ENCODE measurements at places on chromosomes 2 and 18.

DNA sequence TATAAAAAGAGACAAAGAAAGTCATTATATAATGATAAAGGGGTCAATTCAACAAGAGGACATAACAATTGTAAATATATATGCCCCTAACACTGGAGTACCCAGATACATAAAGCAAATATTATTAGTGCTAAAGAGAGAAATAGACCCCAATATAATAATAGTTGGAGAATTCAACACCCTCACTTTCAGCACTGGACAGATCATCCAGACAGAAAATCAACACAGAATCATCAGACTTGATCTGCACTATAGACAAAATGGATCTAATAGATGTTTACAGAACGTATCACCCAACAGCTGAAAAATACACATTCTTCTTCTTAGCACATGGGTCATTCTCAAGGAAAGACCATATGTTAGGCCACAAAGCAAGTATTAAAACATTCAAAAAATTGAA, 31.7 kb downstream of the CLHC1 start:
- no peak for DNase-seq

- no peak for DNase-seq
Observed at GRCh38 chr2:115161771-115162493, 719.5 kb downstream of the DPP10 start.

GRCh38 chr2:216293883-216294282, 78.4 kb downstream of the MARCHF4 start:
- DNase-seq: no peak

DNA sequence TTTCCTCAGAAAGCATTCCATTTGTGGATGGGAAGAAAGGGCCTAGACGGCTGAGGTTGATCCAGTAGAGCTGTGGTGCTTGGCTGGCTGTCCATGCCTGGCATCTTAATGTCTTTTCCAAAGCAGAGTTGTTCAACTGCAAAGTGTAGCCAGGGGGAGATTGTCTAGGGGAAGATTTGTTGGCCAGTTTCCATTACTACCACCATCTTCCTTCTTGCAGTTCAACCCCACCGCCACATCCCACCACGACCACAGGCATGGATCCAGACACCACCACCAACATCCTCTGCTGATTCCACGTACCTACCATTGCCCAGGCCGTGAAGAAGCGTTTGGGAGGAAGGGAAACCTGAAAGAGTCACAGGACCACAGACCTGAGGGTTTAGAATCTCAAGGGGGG, 50.7 kb upstream of the HAAO start:
- DNase-seq: no peak

GRCh38 chr2:239251971-239252370, 148.8 kb downstream of the HDAC4 start:
- DNase-seq: no peak

GRCh38 chr2:133886735-133887675, 318.7 kb upstream of the NCKAP5 start:
- peak; percentile 69 for DNase-seq

- no peak for DNase-seq
Observed at GRCh38 chr2:159996792-159997546, 65.4 kb downstream of the PLA2R1 start.

- no peak for DNase-seq
Observed at GRCh38 chr18:55546851-55547704, 40.9 kb downstream of the TCF4 start.

- DNase-seq: no peak
Observed at GRCh38 chr18:45413180-45413836, 202.0 kb upstream of the SLC14A2 start.

- no peak for DNase-seq
Observed at GRCh38 chr2:194709840-194710239, 947.2 kb upstream of the SLC39A10 start.

- DNase-seq: no peak
Observed at GRCh38 chr2:217146956-217147355, 287.1 kb upstream of the TNP1 start.

DNA sequence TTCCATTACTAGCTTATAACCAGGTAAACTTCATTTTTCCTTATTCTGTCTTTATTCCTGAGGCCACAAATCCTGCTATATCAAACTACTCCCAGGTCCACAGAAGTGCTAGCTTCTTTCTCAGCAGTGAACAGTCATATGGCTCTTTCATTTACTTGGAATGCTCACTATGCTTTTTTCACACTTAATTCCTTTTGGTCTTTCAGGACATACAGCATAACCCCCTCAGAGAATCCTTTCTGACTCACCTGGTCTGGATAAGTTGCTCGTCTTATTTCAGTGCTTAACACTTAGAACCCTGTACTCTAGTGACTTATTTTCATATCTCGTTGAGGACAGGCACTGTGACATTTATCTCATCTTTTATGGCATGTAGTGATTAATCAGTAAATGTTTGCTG, 325.0 kb upstream of the UBE2E3 start:
- DNase-seq: no peak

- no peak for DNase-seq
Observed at GRCh38 chr2:129144082-129144791, 825.6 kb upstream of the HS6ST1 start.

DNA sequence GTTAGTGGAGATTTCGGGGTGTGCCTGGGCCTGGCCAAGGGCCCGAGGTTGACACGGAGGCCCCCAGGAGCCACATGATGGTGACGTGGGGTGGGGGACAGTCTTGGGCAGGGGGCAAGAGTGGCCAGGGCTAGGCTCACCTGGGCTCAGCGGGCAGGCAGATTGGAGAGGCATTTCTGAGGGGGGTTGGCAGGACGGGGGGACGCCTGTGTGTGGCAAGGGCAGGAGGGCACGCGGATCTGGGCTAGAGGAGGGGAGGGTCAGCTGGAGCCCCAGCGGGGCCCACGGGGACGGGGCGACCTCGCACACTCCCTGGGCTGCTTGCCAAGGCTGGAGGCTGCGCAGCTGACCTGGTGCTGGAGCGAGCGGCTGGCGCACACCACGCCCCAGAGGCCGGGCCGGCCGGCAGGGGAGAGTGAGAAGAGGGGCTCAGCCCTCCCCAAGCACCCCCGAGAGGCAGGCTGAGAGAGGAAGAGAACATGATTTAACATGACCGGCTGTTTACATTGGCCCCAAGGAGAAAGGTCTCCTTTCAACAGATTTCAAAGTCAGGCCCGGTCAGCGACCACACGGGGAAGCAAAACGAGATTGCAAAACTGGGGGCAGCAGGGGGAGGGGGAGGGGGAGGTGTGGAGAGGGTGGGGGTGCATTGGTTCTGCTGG, 38.0 kb upstream of the SNED1 start:
- DNase-seq: no peak

- DNase-seq: no peak
Observed at GRCh38 chr18:36661999-36662398, 166.8 kb downstream of the TPGS2 start.

DNA sequence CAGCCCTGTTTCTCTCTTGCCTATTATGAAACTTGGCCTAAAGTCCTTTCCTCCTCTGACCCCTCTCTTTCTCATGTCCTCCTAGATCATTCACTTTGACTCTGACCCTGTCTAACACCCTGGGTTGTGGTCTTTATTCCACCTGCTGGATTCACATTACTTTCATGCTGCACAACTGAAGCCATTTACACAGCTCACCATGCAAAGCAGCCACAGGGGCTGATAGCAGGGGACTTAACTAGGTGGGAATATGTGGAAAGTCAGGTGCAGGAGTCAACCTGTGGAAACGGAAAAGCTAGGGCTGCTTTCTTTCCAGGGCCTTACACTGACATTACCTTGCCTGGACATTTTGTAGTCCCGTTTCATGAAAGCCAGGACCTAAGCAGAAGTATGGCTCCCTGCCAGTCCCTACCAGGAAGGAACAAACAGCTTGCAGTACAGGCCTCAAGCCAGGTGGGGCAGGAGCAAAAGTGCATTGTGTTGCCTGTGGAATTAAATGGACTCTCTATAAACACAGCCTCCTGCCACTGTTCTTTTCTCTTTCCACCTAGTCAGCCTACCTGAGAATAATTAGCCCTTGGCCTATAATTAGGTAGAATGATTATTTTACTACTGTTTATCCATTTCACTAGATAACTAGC, 11.8 kb downstream of the MAPRE3 start:
- DNase-seq: peak; percentile 41

- DNase-seq: no peak
Observed at GRCh38 chr2:98388081-98388480, 41.8 kb downstream of the CNGA3 start.

DNA sequence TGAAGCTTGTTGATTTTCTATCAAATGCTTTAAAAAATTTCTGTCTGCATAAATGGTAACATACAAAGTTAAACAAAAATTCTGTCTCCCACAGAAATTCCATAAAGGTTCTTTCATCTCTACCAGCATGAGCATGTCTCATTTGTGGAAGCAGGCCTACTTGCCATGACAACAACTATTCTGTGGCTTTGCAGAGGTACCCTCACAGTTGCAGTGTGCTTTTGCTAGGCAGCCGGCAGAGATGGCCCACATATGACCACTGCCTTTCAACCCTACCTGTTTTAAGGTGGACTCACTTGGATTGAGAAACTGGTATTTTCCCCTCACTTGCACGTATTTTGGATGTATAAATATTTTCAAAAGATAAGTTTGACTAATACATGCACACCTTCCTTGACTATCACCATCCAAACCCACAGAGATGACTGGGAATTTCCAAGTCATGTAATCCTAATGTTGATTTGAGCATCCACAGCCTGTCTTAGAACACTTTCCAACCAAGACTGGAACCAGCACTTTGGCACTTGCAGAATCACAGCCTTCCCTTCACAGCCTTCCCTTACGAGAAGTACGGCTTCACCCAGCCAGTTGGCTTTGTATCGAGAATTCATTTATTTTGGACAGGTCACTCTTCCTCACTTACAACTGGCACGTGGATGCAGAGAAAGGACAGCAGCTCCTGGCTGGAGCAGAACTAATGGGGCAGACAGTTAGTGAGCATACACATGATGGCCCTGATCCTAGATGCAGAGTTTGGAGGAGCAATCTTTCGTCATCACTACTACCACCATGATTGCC, 9.3 kb upstream of the FHL2 start:
- DNase-seq: no peak

- no peak for DNase-seq
Observed at GRCh38 chr18:45951016-45951714, 16.0 kb downstream of the EPG5 start.

DNA sequence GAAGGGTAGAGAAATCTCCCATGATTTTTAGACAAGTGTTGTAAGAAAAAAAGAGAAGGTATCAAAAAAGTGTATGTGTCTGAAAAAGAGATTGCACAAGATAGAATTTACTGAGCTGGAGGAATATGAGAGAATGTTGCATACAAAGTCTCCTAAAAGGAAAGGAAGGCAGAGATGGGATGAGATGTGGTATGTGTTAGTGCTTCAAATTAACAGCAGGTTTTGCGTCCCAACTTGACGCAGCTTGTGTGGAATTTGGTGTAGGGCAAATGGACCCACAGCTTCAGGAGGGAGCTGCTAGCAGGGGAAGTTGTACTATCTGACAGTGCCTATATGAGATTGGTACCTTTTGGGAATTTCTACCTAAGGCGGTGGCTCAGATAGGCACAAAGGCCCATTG, 9.0 kb upstream of the RASGRP3 start:
- no peak for DNase-seq

- DNase-seq: no peak
Observed at GRCh38 chr2:142294225-142294624, 163.4 kb upstream of the LRP1B start.

- peak; percentile 74 for DNase-seq
Observed at GRCh38 chr2:205706769-205707381, 24.6 kb downstream of the NRP2 start.

GRCh38 chr2:10781746-10782145, 30.8 kb downstream of the PDIA6 start:
- DNase-seq: no peak

DNA sequence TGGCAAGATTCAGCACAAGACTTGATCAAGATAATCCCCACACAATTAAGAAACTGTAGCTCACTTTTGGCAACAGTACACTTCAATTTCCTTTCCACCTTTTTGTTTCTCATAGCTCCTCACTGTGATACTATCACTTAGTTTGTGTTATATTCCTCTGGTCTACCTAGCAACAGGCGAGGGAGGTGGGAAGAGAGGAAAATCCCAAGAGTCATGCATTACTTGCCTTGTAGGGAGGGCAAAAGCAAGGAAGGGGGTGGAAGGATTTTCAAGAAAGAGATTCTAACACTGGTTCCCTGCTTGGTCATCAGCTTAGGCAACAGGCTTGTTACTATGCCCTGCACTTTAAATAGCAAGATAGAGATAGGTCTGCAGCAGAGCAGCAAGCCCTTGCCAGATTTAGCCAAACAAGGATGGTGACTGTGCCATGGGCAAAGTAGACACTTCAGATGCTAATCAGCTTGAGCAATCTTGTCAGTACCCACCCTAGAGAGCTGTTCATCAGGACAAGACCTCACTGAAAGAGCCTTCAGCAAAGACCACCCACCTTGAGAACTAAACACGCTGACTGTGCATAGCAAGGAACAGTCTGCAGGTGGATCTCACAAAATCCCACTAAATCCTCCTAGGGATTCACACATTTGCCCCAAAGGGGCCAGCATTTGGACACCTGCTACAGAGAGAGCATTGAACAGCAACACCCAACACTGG, 134.6 kb downstream of the MBD2 start:
- no peak for DNase-seq

GRCh38 chr2:113685471-113685870, 58.4 kb downstream of the RABL2A start:
- DNase-seq: no peak

GRCh38 chr18:413233-413632, 87.3 kb downstream of the COLEC12 start:
- DNase-seq: no peak

DNA sequence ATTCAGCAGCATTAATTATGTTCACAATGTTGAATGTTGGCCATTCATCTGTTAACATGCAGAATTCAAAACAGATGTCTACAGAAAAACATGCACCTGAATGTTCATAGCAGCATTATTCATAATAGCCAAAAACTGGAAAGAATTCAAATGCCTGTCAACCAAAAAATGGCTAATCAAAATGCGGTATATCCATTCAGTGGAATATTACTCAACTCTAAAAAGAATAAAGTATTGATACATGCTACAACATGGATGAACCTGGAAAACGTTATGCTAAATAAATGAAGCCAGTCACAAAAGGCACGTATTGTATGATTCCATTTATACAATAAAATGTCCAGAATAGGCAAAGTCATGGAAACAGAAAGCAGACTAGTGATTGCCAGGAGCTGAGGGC, 68.0 kb downstream of the CCDC88A start:
- DNase-seq: no peak

DNA sequence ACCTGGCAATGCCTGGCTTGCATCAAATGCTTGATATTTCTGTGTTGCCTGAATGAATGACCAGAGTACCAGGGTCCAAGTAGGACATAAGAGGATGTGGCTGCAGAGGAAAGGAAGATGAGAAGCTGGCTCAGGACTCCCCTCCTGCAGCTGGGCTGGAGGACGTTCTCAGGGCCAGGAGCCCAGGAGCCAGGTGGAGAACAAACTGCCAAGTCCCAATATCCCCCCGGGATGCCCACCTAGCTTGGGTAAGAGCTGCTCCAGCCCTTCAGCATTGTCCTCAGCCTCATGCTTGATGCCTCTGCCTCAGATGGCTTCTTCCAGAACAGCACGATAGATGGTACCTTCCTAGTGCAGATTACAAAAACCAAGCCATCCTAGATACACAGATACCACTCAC, 8.6 kb upstream of the ATP6V1B1 start:
- no peak for DNase-seq

Data from GM10248 (cell line).